Activated naive CD4-positive, alpha-beta T cell treated with anti-CD3 and anti-CD28 coated beads for 36 hours (primary cell): ENCODE measurements at places on chromosomes 1 and 21.

GRCh38 chr1:162003830-162004215, 19.8 kb downstream of the OLFML2B start:
- no peak for DNase-seq

GRCh38 chr1:236281198-236281653, 532 bp downstream of the ERO1B start:
- peak; percentile 46 for DNase-seq

DNA sequence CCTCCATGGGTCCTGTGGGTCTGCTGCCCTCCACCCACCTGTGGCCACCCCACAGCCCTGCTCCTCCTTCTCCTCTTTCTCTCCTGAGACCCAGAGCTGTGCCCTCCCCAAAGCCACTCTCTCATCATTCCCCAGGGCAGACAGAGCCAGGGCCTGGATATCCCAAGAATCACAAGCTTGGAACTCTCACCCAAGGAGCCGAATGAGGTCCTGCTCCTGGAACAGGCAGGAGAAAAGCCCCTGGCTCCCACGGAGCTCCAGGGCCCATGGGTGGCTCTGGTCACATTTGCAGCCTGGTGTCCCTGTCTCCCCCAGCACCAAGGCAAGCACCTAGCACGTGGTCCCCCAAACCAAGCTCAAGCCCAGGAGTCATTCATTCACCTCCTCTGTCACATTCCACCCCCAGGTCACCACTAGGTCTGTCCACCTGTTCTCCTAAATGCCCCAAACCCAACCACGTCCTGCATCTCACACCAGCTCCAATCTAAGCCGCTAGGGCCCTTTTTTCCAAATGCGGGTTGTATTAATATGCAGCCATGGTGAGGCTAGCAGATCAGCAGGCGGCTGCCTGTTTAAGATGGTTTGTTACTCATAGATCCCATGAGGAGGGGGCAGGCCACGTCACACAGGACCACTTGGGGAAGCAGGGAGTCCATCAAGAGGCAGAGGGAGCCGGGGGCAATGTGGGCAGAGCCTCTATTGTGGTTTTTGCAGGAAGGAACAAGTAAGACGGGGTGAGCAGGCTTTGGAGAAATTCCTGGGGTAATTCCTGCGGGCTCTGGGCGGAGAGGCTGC, 215.5 kb upstream of the VAMP3 start:
- no peak for DNase-seq

DNA sequence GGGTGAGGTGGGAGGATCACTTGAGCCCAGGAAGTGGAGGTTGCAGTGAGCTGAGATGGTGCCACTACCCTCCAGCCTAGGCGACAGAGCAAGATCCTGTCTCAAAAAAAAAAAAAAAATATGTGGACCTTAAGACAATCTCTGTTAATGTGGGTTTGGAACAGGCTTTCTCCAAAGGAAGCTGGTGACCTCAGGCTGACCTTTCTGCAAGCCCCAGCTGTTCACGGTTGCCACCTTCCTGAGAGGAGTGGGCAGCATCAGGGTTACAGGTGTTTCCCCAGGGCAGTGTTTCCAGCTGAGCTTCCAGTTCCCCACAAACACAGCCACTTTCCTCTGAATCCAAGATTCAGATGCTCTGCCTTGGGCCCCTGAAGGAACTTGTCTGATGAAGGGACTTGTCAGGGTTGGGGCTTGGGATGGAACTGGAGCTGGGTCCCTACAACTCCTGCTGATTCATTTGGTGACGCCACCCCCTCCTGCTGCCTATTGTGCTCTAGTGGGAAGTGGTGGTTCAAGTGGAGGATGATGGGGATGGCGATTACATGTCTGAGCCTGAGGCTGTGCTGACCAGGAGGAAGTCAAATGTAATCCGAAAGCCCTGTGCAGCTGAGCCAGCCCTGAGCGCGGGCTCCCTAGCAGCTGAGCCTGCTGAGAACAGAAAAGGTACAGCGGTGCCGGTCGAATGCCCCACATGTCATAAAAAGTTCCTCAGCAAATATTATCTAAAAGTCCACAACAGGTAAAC, 1.9 kb downstream of the ZBTB48 start:
- no peak for DNase-seq

DNA sequence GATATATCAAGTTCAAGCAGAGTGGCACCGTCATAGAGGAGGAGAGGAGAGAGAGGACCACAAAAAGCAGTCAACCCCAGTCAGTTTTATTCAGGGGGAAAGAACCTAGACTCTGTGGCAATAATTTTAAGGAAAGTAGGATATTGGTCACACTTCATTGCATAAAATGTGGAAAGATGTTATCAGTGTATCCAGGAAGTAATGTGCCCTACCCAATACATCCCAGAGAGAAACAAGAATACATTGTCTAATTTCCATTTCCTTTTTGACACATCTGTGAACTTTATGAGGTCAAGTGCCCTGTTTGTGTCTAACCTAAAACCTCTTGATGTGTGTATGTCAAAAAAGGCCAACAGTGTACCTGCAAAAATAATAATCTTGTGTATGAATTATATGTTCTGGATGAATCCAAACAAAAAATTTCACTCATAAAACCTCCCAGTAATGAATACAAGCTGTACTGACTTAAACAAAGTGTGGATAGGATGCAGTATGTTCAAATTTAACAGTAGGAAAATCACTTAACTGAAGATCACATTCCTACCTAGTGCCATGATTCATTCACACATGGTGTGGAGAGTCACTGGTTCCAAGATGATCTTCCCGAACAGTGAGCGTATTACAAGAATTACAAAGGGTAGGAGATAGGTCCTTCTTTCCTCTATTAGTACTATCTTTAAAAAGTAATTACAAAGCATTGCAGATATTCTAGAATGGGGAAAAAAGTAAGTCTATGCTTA, 712.1 kb upstream of the CXADR start:
- DNase-seq = no peak

DNA sequence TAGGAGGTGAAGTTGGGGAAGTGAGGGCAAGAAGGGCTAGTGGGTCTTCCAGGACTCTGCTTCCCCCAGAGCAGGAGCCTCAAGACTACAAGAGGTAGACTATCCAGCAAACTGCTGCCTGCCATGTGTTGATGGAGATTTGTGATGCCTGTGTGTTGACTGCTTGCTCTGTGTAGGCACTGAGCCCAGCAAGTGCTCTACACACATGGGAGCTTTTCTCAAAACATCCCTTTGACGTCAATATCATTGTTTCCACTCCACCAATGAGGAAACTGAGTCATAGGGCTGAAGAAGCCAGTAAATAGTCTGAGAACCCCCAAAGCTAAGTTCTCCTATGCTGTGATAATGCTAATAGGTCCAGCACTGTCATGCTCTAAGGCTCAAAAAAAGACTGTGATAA, 207.2 kb upstream of the NFIA start:
- DNase-seq = no peak

GRCh38 chr1:204859861-204860267, 10.8 kb upstream of the NFASC start:
- DNase-seq = no peak

GRCh38 chr1:191608367-191608766, 549.9 kb upstream of the RGS18 start:
- DNase-seq = no peak

DNA sequence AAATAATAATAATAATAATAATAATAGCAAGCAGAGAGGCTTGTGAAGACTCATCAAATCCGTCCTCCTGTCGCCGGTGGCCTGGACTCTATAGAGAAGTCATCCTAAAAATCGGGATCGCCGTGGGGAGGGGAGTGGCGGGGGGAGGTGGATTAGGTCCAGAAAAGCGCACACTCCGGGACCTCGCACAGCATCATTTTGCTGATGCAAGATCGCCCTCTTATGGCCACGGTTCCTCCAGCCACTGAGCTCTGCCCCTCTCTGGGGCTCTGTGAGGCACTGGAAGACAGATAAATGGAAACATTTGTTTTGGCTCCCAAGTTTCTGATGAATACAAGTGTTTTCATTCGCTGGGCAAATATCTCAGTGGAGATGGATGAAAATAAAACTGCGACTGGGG, 612.0 kb downstream of the MATN1 start:
- DNase-seq = peak; percentile 50

GRCh38 chr1:26724926-26725325, 29.1 kb downstream of the ARID1A start:
- no peak for DNase-seq

- DNase-seq = no peak
Observed at GRCh38 chr1:210739627-210740026, 394.3 kb downstream of the KCNH1 start.

DNA sequence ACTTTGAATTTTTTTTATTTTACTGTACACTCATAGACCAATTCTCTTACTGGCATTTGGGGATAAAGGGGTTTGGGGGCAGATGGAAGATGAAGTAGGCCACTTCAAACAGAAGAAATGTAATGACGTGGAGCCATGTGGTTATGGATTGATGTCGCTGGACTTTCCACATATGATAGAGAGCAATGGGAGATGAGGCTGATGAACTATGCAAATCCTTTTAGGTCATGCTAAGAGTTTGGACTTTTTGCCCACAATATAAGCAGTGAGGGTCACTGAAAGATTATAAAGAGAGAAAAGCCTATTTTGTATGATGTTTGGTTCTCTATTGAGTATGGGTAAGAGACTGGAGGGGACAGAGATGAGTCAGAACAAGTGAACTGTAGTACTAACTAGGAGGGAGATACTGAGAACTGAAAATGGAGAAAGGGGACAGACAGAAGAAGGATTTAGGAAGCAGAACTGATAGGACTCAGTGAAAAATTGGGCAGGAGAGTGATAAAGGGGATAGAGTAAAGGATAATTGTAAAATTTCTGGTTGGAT, 9.2 kb downstream of the C1orf21 start:
- no peak for DNase-seq

DNA sequence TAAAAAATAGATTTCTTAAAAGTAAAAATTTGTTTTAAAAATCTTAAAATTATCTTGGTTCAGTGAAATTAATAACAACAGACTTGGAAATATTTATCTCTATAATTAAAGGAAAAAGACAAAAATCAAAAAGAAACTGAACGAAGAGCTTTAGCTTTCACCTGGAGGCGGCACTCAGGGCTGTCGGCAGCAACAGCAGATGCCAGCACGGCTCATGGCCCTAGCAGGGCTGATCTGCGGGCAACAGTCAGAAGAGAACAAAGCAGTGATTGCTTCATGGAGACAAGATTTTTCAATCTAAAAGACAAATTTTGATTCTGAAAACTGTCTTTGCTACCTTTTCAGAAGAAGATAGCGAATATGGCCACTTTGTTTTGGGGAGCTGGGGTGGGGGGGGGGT, 22.6 kb downstream of the UBE2G2 start:
- no peak for DNase-seq

GRCh38 chr1:24506691-24507381, 4.2 kb downstream of the RCAN3 start:
- no peak for DNase-seq

- DNase-seq = no peak
Observed at GRCh38 chr1:228158151-228159007, 7.2 kb upstream of the IBA57 start.

GRCh38 chr1:245485996-245486395, 331.2 kb downstream of the KIF26B start:
- DNase-seq = no peak

GRCh38 chr1:218305472-218306064, 20.5 kb downstream of the RRP15 start:
- no peak for DNase-seq

GRCh38 chr1:97034651-97035050, 313.1 kb downstream of the PTBP2 start:
- DNase-seq = no peak

DNA sequence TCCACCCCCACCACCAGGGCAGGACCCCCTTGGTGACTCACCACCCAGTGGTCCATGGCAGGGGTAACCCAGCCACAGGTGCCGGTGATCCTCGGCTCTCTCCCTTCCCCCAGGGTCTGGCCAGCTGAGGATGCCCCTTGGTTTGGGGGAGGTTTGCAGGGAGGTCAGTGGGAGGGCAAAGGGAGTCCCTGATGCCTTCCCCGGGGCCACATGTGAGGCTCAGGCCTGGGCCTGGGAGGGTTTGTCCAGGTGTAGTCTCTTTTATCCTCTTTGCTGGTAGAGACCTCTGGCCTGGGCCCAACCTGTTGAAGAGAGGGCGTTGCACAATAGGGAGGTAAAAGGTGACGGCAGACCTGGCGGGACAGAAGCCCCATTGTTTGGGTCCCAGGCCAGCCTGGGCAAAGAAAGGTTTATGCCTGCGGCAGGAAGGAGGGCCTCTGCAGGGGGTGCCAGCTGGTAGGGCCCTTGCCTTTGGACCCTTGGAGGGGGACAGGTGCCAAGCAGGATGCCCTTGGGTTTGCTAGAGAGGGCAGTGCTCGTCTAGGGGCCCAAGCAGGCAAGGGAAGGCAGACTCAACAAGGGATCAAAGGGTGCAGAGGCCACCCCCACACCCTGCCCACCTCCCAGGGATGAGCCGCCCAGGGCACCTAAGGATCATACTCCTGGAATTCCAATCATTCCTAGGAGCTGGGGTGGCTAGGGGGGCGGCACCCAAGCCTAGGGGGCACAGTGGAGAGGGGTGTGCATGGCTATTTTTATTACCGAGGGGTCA, 760 bp upstream of the TINAGL1 start:
- no peak for DNase-seq

GRCh38 chr1:210402560-210402959, 73.9 kb downstream of the HHAT start:
- no peak for DNase-seq

DNA sequence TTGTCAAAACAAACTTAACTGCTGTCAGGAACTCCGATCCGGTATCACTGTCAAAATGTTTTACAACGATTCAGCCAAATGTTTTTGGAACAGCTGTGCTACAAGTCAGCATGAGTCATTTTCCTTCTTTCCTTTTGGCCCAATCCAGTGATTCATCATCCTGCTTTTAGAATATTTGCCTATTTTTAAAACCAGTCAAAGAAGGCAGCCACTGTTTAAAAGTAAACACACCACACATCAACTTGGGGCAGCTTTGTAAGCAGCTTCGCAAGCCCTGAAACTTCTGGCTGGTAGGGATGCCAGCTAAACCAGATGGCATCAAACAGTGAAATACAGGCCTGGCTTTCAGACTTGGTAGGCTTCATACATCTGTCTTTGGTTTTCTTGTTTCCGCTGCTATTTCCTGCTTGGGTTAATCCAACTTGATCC, 14.9 kb downstream of the MAP3K7CL start:
- DNase-seq = peak; percentile 6

DNA sequence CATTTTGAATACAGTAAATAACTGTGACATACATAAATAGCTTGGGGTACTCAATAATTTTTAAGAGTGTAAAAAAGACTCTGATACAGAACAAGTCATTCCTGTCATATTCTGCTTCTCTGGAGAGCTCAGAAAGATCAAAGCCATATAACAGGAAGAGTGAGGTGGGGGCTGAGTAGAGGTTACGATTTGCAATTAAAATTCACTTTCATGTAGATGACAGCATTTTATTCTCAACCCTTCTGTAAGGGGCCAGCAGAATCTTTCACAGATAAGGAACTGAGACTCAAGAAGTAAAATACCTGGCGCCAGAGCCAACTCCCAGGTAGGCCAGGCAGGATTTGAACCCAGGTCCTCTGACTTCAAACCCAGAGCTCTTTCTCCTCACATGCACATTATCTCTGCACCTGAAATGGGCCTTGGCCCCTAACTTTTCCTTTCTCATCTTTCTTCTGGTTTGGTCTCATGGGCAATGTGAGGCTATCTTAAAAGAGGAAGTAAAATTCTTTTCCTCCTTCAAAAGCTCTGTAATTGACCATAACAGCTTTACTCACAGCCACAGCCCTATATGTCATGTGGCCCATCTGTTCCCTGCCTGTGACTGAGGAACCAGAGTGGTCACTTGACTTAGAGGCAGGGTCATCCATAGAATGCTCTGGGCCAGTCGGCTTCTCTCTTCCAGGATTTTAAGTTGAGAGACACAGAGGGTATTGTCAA, 80.9 kb upstream of the SYT6 start:
- DNase-seq = no peak

- DNase-seq = peak; percentile 7
Observed at GRCh38 chr1:56525489-56526041, 53.8 kb downstream of the PLPP3 start.

GRCh38 chr1:116284819-116285390, 88.1 kb upstream of the ATP1A1 start:
- DNase-seq = no peak
